GM04503 (cell line): ENCODE measurements at places on chromosomes 3 and 15.

DNA sequence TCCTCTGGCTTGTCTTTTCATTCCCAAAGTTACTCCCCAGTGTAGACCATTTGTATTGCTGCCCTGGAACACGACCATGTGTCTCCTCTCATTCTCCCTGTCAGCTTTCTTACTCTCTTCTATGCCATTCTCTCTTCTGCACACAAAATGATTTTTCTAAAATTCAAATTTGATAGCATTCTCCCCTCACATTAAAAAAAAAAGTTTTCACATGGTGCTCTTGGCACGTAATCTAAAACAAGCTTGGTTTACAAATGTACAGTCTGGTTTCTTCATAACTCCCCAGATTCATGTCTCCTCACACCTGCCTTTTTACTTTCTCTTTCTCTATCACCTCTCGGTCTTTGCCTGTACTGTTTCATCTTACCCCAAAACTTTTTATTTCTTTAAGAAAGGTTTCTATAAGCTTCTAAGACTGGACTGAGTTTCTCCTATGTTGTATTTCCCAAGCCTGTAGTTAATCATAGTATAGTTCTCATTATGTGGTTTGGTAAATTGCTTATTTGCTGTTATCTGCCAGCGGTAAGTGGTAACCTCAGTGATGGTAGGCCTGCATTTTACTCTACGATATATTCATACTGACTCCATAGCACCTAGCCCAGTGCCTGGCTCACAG is 31.2 kb downstream of the BCHE start:
- no peak for DNase-seq

DNA sequence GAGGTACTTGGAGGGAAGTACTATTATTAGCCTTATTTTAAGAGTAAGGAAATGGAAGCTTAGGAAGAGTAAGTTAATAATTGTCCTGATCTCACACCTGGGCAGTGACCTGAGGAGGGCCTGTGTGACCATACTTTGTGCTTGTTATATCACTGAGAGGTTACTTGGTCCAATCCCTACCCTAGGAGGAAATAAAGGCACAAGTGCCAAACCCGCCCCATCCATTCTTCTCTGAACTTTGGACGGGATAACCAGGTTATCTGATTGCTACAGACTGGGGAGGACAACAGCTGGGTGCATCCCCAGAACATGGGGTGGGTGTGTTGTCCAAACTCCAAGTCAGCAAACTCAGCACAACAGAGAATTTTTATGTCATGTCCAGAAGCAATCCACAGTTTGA is 77.7 kb upstream of the NR2E3 start:
- DNase-seq = no peak

GRCh38 chr15:49116108-49116857 is 39.1 kb downstream of the COPS2 start:
- no peak for DNase-seq

DNA sequence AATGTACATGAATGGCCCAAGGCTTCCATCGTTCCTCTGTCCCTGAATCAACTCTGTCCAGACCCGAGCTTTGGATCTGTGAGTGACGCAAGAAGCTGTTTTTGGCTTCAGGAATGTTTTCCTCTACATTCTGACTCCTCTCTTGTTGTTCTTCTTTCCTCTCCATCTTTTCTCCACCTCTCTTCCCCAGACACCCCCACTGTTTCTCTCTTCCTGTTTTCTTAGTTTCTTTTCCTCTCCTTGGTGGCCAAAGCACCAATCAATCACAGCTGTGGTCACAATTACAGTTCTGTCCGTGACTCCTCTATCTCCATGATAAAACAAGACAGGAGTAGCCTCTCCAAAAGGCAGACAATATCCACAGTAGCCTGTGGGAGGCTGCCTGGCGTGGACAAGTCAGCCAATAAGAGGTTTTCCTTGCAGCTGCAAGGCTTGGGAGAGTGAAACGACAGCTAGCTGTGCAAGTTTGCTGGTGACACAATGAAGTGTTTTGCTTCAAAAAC is 4.9 kb upstream of the TMEM212 start:
- DNase-seq = peak; percentile 59

DNA sequence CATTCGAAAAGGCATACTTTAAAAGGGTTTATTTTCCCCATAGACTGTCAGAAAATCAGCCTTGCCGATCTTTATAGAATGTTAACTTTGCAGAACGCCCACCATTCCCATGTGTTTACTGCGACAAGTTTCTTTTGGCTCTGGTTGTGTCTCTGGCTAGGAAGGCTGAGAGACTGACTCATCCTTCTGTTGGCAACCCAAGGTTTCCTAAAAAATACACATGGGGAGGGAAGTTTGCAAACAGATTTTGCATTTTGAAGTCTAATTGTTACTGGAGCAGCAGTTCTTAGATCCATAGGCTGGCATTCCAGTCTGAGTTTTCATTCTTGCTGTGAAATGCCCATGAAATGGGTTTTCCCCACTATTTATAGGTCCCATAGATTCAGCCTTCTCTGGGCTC is 37.9 kb upstream of the MINAR1 start:
- DNase-seq = no peak

GRCh38 chr3:36677331-36678007 is 86.9 kb downstream of the DCLK3 start:
- peak; percentile 91 for DNase-seq

- no peak for DNase-seq
Observed at GRCh38 chr3:16433701-16434151, 79.8 kb downstream of the RFTN1 start.

GRCh38 chr15:74988007-74988800 is 7.2 kb upstream of the SCAMP5 start:
- DNase-seq = no peak

GRCh38 chr3:133763797-133764683 is 17.8 kb downstream of the TF start:
- no peak for DNase-seq

DNA sequence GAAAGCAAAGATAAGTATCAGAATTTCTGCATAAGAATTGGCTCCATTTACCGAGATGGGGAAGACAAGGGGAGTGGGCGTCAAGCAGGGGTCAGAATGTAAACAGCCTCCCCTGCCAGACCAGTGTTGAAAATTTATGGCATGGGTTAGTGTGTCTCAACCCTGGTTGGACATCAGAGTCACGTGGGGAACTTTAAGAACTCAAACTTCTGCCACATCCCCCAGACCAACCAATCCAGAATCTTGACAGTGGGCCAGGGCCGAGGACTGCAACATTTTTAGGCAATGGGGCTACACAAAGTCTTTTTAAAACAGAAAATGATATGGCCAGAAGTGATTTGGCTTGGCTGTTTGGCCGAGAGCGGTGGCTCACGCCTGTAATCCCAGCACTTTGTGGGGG is 14.3 kb upstream of the MASP1 start:
- no peak for DNase-seq

GRCh38 chr3:116951610-116952009 is 242.0 kb downstream of the TUSC7 start:
- DNase-seq = no peak

GRCh38 chr15:91884606-91885005 is 31.1 kb downstream of the SLCO3A1 start:
- no peak for DNase-seq

- no peak for DNase-seq
Observed at GRCh38 chr3:26687466-26687865, 64.9 kb downstream of the LRRC3B start.

- DNase-seq = no peak
Observed at GRCh38 chr15:38065721-38066345, 131.4 kb downstream of the TMCO5A start.

- no peak for DNase-seq
Observed at GRCh38 chr15:68387381-68388143, 44.4 kb downstream of the ITGA11 start.

- no peak for DNase-seq
Observed at GRCh38 chr3:107620534-107620933, 97.8 kb downstream of the BBX start.

DNA sequence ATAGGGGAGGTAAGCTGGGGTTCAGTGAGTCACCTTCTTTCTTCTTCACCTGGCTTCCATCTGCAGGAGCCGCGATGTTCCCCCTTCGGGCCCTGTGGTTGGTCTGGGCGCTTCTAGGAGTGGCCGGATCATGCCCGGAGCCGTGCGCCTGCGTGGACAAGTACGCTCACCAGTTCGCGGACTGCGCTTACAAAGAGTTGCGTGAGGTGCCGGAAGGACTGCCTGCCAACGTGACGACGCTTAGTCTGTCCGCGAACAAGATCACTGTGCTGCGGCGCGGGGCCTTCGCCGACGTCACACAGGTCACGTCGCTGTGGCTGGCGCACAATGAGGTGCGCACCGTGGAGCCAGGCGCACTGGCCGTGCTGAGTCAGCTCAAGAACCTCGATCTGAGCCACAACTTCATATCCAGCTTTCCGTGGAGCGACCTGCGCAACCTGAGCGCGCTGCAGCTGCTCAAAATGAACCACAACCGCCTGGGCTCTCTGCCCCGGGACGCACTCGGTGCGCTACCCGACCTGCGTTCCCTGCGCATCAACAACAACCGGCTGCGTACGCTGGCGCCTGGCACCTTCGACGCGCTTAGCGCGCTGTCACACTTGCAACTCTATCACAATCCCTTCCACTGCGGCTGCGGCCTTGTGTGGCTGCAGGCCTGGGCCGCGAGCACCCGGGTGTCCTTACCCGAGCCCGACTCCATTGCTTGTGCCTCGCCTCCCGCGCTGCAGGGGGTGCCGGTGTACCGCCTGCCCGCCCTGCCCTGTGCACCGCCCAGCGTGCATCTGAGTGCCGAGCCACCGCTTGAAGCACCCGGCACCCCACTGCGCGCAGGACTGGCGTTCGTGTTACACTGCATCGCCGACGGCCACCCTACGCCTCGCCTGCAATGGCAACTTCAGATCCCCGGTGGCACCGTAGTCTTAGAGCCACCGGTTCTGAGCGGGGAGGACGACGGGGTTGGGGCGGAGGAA is 2.6 kb downstream of the ISLR2 start:
- DNase-seq = no peak

DNA sequence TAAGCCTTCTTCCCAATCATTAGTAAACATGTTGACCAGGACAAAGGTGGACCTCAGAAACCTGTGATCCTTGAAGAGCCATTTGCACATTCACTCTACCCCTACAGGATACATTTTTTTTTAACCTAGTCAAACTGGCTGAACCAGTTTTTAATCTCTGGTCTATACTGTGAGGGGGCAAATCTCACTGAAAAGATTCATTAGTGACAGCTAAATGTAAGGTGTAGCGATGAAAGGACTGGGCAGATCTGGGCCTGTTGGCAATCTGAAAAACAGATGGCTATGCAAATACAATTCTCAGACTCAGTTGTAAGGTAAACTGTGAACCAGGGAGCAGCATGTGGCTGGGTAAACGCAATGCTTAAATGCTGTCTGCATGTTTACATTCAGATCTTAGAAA is 75.6 kb upstream of the SNTN start:
- no peak for DNase-seq

DNA sequence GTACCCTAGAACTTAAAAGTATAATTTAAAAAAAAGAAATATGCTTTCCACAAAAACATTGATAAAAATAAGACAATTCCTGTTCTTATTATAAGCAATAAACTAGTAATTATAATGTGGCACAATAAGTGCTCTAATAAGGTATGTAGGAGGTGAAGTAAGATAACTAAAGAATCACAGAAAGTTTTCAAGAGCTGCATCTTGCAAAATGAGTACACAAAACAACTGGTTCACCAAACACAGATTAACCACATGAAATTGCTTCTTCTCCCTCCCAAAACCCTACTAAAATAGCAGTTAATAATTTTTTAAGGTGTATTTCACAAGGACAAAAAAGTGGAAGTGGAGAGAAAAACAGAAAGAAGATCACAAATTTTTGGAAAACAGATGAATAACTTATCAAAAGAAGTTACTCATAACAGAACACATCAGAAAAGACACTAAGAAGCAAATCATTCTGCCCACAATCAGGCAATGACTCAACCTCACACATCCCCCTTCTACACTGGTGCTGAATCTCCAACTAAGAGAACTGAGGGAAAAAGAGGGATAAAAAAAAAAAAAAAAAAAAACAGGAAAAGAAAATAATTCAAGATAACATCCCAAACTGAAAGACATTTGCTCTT is 64.2 kb downstream of the TBC1D5 start:
- no peak for DNase-seq

DNA sequence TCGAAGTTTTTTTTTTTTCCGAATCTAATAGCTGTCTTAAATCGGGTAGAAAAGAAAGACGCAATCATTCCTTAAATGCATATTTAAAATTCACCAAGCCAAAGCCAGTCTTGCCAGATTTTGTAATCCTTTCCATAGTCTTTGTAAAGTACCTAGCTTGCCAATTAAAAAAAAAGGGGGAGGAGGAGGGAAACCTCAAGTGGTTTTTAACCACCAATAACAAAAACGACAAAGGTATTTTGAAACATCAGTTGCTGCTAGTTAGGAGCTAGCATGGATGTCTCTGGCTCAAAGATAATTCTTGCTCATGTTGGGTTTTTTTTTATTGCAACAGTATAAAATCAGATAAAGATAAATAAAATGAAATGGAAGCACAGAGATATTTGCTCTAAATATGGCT is 187.9 kb downstream of the MECOM start:
- DNase-seq = no peak

DNA sequence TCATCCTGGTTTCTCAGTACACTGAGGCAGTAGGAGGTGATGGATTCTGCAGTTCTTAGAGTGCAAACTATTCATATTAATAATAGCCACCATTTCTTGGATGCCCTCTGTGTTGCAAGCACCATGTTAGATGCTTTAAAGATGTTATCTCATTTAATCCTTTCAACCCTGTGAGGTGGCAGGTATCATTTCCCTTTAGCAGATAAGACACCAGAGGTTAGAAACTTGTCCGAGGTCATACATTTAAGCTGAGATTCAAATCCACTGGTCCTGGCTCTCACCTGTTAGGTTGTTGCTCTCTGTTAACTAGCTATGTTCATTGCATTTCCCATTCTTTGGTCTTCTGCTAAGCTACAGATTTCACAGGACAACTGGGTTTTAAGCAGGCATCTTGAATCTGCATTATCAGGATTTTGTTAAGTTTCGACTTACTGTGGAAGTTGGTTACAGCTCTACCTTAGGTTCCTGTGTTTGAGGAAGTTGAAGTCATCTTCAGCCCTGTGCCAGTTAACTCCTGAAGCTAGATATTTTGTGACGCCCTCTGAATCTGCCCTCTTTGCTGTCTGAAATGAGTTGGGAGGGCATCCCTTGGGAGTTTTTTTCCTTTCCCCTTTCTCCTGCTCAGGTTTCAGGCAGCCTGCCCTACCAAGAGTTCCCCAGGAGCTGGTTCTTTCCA is 6.4 kb downstream of the PDE8A start:
- no peak for DNase-seq

- no peak for DNase-seq
Observed at GRCh38 chr15:21261965-21262850, 178.1 kb downstream of the POTEB3 start.

DNA sequence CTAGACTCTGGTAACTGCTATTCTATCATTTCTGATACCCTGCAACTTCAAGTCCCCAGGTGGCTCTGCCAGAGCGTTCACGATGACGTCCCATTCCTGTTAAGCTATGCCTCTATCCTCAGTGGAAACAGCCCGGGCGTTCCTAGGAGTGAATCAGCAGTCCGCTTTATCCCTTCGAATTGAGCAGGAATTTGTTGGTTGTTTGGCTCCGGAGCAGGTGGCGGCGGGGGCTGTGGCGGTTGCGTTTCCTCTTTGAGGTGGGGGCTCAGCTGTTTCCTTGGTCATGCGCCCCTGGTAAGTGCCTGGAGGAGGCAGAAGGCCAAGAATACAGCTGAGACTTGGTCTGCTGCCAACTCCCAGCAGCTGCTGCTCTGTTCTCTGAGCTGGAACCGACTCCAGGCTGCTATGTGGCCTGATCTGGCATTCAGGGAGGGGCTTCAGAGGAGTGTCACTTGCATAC is 25.2 kb downstream of the ARPP21 start:
- no peak for DNase-seq
